ENCODE measurements at places on chromosomes 13 and 19.
A peak's percentile ranks its signal among the peaks of the same experiment; 100 is the strongest.

DNA sequence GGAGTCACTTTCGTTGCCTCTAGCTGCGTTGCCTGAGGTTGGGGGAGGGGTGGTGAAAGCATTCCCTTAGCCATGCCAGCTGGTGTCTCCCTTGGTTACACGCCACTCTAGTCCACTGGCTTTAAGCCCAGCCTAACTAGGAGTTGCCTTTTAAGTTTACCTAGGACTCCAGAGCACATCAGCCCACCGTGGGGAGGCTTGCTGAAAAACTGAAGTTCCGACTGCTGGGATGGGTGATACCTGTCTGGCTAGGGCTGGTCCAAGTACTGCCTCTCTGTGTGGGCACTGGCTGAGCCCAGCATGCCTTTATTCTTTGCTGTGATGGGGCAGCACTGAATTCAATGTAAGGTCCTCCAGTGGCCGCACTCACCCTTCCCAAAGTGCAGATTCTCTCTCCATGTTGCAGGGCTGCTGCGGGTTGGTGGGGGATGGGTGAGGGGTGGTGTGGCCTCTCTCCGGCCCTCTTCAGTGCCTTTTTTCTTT, 11.8 kb upstream of the CEACAM1 start:
- DNase-seq = no peak

DNA sequence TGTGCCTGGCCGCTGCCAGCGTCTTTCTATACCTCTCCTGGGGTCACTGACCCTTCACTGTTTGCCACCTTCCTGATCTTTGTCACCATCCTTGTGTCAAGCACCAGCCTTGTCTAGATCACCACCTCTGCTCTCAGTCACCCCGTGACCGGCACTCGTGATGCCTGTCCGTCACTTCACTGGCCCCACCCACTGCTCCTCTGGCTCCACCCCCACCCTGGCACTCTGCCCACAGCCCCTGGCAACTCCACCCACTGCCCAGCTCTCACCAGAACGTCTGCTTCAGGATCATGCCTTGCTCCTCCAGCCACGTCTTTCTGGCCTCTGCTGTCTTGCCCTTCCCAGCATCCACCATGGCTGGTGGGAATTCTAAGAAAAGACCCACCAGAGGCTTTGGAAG, 24.8 kb upstream of the PLA2G4C start:
- DNase-seq = peak; percentile 22

- peak; percentile 30 for DNase-seq
Measured at GRCh38 chr19:53511933-53512374, 26.0 kb upstream of the ZNF331 start.

DNA sequence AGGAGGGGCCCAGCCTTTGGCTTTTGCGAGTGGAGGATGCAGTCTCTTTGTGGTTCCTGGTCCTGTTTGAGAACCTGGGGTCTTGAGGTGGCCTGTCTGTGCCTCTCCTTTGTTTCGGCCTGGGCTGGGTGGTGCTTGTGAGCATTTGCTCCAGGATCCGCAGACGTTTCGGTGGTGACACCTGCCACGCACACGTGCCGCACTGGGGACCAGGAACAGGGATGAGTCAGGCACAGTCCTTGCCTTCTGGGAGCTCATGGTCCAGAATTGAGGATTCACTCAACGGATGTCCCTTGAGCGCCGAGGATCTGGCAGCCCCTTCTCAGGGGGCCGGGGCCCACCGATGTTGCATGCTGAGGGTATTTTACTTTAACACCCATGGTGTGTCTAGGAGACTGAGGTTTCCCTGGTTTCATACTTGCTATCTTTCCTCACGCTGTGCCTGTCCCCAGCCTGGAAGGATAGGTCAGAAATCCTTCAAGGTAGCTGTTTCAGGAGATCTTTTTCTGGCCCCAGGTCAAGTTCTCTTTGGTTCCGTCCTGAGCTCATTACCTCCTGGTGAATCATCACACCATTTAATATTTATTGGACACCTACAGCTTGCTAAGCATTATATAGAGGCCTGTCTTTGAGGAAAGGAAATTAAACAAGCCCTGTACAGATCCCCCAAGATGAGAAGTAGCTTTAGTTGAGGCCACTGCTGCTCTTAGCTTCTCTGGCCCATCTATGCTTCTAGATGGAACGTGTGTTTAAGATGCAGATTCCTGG, 5.1 kb downstream of the HDGFL2 start:
- no peak for DNase-seq

- peak; percentile 70 for DNase-seq
Measured at GRCh38 chr19:3210347-3211017, 14.0 kb upstream of the CELF5 start.

- DNase-seq = no peak
Measured at GRCh38 chr19:1620502-1620901, 15.2 kb upstream of the UQCR11 start.

DNA sequence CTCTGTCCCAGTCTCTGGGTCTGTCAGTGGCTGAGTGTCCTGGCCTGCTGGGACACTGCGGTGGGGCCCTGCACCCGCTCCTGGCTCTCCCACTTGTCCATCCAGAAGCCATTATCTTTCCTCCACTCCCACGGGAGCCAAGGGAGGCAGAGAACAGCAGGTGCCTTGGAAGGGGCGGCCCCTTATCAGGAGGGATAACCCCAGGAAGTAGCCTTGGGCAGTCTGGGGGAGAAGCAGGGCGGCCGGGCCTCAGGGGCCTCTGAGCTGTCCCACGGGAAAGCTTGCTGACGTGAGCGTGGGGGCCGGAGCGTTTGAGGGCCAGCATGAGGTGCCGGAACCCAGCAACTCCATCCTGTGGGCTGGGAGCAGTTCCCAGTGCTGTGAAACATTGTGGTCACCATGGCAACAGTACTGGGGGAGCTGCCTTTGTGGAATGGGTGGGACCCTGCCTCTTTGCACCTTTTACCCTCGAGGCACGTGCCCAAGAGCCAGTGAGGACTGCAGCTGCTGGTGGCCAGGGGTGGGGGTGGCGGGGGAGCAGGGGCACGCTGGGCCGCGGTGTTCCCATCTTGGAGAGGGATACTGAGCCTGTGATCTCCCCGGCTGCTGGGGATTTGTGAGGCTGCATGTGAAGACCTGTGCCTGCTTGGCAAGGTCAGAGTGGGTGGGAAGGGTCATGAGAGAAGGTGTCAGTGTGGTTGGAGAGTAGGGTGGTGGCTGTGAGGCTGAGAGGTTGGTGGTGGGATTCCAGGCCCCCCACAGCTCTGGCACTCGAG, 20.9 kb downstream of the KLHL26 start:
- no peak for DNase-seq

DNA sequence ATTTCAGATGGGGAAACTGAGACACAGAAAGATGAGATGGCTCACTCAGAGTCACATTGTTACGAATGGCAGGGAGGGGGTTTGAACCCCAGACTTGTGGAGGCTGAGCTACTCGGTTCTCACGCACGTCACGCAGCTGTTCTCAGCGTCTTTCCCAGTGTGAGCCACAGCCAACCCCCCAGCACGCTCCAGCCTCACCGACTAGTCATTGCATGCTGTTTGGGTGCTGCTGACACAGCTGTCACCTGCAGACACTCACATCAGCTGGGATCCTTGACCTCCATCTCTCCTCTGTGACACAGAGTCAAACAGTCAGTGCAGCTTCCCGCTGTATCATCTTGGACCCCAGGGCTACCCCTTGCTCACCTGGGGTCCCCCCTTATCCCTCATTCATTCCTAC, 2.4 kb upstream of the NCAN start:
- DNase-seq = no peak

- DNase-seq = no peak
Measured at GRCh38 chr13:106098778-106099177, 436.7 kb downstream of the EFNB2 start.

GRCh38 chr19:54133312-54133956, 4.1 kb upstream of the CNOT3 start:
- no peak for DNase-seq

DNA sequence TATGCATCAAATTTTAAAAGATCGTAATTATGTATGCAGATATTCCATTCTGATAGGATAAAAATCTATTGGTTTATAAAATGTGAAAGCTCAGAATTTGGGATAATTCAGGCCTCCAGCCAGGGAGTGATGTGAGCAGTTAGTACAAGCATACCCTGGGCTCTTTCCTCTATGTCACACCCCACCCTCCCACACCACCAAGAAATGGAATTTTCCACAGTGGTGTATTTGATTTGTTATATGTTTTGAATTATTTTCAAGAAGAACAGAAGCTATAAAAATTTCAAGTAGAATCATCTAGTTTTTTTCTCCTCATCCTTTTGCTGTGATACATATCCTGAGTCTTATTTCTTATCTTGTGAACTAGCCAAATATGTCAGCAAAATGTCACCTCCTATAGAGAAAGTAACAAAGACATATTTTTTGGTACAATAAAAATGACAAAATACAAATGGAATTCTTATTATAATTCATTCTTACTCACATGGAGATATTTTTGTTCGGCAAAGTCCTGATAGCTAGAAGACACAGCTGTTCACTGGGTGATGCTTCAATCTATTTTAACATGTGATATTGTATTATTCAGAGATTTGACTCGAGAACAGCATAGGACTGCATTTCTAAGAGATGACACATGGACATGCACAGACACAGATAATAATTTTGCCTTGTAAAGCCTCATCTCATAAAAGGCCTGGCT, 61.2 kb upstream of the FRY start:
- no peak for DNase-seq

- DNase-seq = no peak
Measured at GRCh38 chr13:32092496-32092895, 60.9 kb downstream of the FRY start.

DNA sequence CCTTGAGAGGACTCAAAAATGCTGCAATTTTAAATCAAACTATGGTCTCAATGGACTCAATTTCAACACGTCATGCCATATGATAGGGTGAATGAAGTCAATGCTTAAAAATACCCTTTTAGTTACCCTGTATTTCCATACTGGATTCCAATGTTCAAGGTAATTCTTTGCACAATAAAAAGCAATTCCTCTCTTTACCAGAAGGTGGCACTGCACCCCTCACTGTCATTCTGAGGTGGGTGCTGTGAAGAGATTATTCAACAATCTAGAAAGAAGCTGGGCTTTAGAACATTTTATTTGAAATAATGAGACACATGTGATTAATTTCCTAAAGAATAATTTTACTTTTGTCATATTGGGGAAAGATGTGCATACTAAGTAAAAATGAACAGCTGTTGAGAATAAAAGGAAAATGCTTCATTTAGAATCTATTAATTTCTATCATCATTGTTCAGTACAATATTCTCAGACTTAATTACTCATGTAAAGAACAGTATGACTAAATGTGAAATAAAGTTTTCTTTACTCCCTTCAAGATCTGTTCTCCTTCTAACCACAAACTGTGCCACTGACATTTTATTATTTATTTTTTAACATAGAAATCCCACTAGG, 789.1 kb downstream of the GPC5 start:
- DNase-seq = no peak

- no peak for DNase-seq
Measured at GRCh38 chr19:47099576-47100050, 14.0 kb downstream of the ZC3H4 start.

DNA sequence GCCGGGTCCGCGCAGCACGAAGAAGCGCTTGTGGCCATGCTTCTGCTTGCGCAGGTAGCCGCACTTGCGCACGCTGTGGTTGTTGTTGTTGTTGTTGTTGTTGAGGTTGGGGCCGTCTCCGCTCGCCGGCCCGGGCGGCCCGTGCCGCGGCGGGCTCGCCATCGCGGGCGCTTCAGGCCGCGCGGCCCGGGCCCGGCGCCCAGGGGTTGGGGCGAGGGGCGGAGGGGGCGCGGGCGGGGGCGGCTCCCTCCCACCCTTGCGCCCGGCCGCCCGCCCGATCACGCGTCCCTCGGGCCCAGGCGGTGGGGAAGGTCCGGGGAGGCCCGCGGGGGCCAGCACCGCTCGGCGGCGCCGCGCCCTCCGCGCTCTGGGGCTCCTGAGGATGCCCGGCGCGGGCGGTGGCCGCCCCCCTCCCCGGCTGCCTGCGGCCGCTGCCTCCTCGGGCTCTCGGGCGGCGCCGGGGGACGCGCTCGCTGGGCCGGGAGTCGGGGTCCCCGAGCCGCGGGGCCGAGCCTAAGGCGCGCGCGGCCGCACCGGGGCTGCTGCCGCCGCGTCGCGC, 412 bp downstream of the IRS2 start:
- no peak for DNase-seq

- DNase-seq = no peak
Measured at GRCh38 chr19:5188548-5189317, 151.9 kb downstream of the PTPRS start.

DNA sequence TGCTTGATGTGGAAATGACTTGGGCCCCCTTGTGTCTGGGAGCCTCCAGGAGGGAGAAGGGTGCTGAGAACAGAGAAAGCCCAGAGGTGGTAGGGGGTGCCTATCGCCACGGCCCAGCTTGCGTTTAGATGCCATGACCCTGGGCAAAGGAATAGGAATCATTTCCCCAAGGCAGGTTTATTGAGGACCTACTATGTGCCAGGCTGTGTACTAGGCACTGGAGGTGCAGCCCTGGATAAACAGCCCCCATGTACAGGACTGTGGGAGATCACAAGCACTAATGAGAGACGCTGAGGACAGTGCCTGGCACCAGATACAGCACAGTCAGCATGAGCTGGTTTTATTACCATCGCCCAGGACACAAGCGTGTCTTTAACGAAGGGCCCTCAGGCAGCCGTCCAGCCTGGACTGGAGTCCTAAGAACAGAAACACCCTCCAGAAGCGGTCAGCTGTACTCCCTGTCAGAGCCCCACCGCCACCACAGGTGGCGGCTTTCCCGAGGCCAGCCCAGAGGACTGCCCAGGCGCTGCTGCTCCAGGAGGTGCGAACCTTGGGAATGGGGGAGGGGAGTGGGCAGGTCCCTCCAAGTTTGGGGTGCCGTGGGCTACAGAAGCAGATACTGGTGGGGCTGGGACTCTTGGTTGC, 4.6 kb downstream of the TMEM147 start:
- no peak for DNase-seq

- peak; percentile 72 for DNase-seq
Measured at GRCh38 chr19:6021878-6022569, 44.1 kb upstream of the RANBP3 start.

GRCh38 chr13:93409816-93410215, 183.2 kb downstream of the GPC6 start:
- DNase-seq = no peak

DNA sequence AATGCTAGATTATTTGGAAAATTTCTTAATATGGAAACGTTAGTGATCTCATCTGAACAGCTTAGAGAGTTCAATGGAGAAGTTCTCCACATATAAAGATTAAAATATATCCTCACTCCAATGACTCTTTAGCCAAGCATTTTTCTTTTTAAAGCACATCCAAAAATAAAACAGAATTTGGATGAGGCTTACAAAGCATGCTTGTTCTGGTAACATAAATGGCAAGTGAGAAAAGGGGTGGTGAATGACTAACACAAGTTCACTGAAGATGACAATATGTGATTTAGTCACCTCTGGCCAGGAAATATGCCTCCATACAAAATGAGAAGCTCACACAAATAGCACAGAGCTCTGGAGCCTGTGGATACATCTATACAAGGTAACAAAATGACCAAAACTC, 253.0 kb downstream of the PCDH20 start:
- no peak for DNase-seq

GRCh38 chr19:3575260-3575741, 2.6 kb downstream of the HMG20B start:
- DNase-seq = no peak

DNA sequence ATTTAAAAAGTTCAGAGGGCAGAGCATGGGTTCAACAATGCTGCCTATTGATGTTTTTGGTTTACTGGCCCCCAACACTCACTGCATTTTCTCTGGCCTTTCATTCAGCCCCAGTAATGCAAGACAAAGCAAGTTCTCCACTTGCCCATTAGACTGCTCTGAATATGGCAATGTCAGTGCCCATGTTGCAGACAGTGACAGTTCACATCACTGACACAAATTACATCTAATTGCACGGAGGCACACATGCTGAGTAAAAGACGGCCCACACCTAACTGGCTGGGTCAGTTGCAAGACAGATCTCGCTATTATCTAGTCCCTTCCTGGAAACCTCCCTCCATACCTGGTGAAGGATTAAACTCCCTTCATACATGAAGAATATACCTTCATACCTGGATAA, 54.0 kb downstream of the ENOX1 start:
- DNase-seq = no peak

Measured in stimulated activated CD4-positive, alpha-beta T cell treated with anti-CD3 and anti-CD28 coated beads, Interleukin-12 subunit alpha, Interleukin-12 subunit beta, amount 100 ng/mL, for 24 hours (primary cell).